ENCODE measurements at places on chromosomes 7 and 10.

GRCh38 chr7:28132959-28133870, 47.4 kb downstream of the JAZF1 start:
- no peak for DNase-seq

DNA sequence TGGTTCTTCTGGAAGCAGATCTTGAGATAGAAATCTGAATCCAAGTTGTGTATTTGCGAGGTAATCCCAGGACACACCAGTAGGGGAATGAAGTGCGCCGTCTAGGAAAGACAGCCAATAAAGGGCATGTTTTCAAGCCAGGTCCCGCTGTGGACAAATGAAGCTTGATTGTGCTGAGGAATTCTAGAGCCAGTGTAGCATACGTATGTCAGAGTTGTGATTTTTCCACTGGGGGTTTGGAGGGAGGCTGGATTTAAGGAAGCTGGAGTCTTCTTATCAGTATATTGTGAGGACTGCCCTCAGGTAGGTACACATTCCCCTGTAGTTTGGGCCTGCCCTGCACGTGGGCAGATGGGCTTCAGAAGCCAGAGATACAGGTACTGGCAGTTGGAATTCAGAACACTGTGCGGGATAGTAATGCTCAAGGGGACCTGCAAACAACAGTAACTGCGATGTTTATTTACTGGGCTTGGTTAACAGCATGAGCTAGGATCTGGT, 50.9 kb downstream of the GALNT11 start:
- DNase-seq = no peak

- no peak for DNase-seq
Observed at GRCh38 chr7:38658921-38659320, 27.7 kb upstream of the AMPH start.

DNA sequence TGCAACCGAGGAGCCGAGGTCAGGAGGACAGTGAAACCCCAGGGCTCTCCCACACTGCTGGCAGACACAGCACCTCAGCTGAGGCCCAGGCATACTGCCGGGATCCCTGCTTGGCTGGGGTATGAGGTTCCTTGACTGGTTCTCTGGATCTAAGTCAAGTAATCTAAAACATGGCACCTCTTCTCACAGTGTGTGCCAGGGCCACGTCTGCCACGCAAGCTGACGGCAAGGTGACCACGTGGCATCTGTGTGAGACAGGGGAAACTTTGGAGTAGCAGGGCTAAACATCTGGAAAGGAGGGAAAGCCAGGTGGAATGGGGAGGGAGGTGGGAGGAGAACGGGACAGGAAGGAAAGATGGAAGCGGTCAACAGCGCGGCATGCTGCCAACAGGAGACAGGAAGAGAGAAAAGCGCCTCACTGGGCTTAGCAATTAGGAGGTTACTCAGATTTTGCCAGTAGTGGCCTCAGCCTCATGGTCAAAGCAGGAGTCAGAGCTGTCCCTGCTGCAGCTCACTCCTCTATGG, 103.7 kb downstream of the CXCL12 start:
- no peak for DNase-seq

- DNase-seq = no peak
Observed at GRCh38 chr10:122678266-122678665, 21.4 kb downstream of the C10orf120 start.

DNA sequence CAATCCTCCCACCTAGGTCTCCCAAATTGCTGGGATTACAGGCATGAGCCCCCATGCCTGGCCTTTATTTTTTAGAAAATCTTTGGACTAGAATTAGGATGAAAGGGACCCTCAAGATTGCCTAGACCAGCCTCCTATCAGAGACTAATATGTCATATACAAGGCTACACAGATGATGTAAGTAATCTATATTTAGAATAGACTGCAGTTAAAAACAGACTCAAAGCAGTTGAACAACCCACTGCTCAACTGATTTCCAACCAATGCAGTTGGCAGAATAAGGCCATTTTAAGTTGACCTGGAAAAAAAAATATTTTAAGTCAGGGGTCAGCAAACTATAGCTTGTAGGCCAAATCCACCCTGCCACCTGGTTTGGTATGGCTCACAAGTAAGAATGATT, 27.7 kb downstream of the PSPH start:
- no peak for DNase-seq

DNA sequence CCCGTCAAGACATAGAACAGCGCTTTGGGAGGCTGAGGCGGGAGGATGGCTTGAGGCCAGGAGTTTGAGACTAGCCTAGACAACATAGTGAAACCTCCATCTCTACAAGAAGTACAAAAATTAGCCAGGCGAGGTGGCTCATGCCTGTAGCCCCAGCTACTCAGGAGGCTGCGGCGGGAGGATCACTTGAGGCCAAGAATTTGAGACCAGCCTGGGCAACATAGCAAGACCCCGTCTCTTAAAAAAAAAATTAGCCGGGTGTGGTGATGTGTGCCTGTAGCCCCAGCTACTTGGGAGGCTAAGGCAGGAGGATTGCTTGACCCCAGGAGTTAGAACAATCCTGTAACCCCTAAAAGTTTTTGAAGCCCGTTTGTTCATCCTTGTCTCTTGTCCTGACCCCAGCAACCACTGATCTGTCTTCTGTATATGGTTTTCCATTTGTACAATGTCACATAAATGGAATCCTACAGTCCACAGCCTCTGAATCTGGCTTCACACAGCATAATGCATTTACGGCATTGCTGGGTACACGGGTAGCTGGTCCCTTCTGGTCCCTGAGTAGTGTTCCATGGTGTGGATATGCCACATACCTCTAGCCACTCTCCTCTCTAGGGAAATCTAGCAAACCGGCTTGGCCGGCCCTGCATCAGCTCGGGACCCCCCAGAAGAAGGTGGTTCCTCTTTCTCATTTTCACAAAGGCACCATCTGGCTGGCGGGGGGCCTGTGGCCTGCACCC, 8.4 kb downstream of the GTF2IRD1 start:
- no peak for DNase-seq

DNA sequence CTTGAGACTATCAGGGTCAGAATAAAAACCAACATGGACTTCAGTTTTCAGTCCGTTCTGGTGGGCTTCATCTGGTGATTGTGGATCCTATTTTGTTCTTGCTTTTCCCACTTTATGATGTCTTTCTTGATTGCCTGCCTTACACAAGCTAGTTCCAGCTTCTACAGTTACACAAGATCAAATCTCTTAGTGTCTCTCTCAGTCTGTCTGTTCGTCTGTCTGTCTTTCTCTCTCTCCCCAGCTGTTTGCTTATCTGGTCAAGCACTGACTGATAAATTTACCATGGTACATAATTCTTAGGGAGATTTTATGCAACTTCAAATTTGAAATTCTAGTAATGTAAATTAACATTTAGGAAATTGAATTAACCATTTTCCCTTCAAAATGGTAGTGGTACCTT, 35.8 kb downstream of the TAX1BP1 start:
- no peak for DNase-seq

DNA sequence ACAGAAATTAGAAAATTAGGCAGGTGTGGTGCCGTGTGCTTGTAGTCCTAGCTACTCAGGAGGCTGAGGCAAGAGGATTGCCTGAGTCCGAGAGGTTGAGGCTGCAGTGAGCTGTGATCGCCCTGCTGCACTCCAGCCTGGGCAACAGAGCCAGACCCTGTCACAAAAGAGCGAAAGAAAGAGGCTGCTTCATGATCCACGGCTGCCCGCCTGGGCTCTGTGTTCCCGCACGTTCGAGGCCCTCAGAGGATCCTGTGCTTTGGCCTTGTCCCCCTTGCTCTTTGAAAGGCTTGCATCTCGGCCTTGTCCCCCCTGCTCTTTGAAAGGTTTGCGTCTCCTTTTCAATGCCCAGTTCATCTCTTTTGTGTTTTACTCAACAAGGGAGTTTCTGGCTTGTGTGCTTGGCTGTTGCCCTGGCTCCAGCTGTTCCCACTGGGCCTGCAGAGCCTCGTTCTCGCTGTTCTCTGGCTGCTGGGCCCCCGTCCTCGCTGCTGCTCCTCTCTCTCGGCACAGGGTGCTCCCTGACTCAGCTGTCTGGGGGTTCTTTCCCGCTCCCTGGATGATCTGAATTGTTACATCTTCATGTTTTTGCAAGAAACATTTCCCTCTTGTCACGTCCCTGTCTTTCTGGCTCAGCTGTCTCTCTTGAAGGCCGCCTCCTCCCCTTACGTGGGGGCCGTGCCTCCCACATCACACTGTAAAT, 45.1 kb upstream of the INPP5A start:
- DNase-seq = no peak

DNA sequence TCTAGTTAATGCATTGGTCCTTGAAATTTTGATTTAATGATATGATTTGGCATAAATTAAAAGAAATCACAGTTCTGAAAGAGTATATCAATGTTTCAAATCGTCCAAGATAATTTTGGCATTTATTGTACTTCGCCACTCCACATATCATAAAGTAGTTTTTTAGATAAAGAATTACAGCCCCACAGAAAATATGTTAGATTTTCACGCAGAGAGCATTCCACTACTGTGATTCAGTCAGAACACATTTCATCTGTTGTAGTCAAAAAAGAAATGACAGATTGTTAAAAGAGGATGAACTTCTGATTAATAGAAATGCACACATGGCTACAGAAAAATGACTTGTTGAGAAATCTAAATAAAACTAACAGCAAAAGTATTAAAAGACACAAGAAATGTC, 1063.5 kb upstream of the LRRN3 start:
- DNase-seq = no peak

DNA sequence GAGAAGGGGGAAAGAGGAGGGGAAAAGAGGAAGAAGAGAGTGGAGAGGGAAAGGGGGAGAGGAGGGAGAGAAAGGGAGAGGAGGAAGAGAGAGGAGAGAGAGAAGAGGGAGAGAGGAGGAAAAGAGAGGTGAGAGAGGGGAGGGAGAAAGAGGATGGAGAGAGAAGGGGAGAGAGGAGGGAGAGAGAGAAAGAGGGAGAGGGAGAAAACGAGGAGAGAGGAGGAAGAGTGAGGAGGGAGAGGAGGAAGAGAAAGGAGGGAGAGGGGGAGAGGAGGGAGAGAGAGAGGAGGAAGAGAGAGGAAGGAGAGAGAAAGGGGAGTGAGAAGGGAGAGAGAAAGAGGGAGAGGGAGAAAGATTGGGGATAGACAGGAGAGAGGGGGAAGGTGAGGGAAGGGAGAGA, 197.6 kb upstream of the FOXK1 start:
- DNase-seq = no peak

DNA sequence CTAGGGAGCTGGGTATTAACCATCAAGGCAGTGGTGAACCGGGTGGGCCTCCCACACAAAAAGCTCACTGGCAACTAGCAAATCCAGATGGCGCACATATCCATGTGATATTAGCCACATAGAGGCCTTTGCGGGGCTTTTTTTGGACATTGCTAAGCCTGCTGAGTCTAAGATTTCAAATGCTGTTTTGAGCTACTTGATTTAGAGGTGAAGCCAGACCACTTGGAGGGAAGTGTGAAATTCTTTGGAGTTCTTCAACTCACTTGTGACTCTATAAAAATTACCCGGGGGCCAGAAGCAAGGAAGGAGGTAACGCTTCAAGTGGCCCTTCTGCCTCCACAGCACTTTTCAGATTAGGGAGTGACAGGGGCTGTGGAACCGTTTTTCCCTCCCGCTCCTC, 619.8 kb upstream of the GALNT17 start:
- no peak for DNase-seq

DNA sequence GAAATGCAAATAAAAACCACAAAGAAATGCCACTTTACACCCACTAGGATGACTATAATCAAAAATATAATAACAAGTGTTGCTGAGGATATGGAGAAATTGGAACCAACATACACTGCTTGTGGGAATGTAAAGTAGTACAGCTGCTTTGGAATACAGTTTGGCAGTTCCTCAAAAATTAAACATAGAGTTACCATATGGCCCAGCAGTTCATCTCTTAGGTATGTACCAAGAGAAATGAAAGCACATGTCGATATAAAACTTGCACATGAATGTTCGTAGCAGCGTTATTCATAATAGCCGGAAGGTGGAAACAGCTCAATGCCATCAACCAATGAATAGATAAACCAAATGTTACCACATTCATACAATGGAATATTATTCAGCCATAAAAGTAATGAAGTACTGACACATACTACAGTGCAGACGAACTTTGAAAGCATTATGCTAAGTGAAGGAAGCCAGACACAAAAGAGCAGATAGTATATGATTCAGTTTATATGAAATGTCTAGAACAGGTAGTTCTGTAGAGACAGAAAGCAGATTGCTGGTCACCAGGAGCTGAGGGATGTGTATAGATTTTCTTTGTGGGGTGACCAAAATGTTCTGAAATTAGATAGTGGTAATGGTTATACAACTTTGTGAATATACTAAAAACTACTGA, 12.4 kb downstream of the BCAP29 start:
- DNase-seq = no peak

GRCh38 chr10:37222046-37222445, 96.6 kb downstream of the ANKRD30A start:
- DNase-seq = no peak

DNA sequence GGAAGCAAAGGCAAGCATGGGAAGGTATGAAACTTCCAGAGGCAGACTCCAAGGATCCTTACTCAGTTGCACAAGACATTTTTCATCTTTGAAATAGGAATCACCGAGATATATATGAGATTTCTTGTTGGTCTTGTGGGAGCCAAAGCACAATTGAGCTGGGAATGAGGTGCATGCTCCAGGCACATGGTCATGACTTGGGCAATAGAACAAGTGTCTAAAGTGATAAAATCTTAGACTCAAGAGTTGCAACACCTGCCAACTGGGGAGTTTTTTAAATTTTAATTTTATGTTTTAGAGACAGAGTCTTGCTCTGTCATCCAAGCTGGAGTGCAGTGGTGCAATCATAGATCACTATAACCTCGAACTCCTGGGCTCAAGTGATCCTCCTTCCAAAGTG, 169.5 kb upstream of the ADCY1 start:
- no peak for DNase-seq

DNA sequence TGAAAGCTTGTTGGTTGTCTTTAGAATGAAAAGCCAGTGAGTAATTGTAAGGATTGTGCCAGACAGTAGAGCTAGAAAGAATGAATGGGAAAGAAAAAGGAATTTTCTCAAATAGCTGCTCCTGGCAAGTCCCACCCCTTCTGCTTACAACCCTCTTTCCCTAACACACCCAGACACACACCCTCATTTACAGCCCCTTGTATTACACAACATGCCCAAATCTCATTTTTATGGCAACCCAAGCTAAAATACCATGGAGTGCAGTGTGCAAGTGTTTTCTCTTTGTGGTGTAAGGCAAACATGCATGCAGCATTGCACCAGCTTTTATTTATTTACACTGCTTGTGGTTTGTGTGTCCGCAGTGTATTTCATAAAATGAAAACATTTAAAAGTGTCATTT, 1.5 kb downstream of the PRKAR2B start:
- no peak for DNase-seq

- DNase-seq = no peak
Observed at GRCh38 chr10:6753644-6754043, 173.6 kb upstream of the PRKCQ start.

DNA sequence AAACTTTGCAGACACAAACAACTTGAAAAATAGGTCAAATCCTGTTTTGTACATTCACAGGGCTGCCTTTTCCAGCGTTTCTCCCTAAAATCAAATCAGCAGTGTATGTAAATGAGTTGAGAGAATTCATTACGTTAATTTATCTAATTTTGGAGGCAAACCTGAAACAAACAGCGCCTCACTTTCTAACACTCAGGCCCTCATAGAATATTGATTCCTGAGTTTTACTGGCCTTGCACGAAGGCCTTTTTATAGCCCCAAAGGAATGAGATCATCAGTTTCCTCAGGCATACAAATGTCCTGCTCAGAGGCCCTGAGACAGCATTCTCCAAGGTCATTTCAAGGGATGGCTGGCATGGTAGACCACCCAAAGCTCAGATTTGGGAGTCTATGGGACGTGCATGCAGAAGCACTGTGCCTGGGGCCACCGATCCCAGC, 131.7 kb upstream of the CHST15 start:
- DNase-seq = no peak

Measured in NCI-H1092 (cell line).